ENCODE measurements at places on chromosomes 3 and 15.

DNA sequence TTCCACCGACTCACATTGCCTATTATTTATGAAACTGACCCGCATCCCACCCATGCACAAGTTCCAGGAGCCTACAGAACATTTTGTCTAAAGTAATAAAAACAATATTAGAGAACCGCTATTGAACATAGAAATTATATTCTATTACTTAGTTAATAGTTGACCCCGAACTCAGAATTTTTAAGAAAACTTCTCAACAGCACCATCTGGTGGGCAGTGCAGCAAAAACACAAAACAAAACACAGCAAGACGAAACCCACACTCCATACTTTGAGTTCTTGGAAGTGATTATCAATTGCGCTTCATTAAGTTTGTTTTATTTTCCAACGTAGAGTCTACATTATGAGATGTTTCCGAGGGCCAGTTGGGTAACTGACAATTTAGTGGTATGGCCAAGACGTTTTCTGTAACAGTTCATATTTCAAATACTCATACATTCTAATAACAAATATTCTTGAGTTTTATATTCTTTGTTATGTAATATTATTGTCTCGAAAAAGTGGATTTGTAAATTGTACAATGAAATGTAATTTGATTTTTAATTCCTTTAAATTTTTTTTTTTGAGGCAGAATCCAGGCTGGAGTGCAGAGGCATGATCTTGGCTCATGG is 24.0 kb upstream of the C3orf70 start:
- peak; percentile 85 for DNase-seq

- peak; percentile 4 for DNase-seq
Observed at GRCh38 chr3:111151438-111151837, 79.8 kb downstream of the NECTIN3 start.

DNA sequence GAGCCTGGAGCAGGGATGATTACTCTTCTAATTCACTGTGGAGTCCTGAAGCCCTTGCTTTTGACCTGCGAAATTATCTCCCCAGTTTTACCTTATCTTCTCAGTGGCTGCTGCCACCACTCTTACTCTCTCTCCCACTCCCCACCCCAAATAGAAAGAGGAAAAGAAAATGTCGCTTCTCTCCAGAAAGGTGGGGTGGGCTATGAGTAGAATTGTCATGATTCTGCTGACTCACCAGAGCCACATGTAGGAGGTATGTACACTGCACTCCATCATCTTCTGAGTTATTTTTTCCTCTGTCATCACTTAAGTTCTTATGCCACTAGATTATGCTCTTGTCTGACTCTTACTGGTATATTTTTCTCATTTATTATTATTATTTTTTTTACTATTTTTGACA is 43.9 kb upstream of the TMEM158 start:
- DNase-seq, result no peak

DNA sequence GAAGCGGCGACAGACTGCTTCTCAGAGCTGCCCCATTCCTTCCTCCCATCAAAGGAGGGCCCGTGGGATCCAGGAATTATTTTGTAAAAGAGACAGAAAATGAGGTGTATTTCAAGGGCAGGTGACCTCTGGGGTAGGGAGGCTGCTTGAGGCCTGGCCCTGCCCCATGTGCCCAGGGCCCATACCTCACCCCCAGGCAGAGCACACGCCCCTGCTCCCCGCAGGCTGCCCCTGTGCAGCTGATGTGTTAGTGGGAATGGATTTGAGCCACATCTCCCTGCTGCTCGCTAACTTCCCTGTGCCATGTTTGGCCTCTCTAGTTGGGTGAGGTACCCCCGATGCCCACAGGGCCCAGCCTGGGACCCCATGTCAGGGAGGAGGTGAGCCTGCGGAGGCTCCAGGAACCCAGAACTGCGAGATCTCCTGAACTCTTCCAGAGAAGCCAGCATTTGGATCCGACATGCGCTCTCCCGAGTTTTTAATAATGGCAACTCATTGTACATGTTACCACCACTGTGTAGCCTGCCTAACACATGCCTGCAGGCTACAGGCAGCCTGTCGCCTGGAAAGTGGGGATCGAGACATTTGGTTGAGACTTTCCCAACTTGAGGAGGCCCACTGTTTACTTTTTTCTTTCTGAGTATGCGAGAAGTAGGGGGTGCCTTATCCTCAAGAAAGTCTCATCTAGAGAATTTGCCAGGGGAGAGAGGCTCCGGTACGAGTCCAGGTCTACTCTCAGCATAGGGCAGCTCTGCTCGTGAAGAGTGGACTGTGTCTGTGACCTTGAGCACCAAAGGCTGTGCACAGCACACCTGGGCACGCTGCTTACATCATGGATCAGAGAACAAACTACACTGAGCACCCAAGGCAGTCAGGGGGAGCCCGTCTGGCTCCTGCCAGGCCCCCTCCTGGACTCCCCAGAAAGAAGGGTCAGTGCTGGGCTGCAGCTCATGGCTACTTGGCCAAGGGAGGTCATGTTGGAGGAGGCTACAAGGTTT is 36.1 kb downstream of the PCSK6 start:
- DNase-seq, result no peak

GRCh38 chr3:171776411-171776810 is 33.9 kb downstream of the PLD1 start:
- DNase-seq, result peak; percentile 63

DNA sequence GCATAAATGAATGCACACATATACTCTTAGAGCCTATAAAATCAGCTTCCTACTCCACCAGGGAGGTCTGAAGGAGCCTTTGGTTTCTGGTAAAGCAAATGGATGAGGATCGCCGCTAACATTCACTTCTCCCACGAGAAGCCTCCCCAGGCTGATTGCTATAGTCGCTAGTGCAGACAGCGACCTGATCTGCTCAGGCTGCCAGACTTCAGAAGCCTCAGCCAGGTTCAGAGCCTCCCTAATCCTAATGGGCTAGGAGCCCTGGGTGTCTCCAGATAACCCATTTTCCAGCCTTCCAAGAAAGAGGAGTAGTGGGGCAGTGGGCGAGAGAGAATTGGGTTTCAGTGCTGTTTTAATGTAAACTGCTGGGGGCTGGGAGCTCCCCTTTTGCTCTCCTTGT is 35.4 kb downstream of the TPM1 start:
- DNase-seq, result no peak

GRCh38 chr15:69060744-69061143 is 46.2 kb downstream of the NOX5 start:
- DNase-seq, result no peak

- no peak for DNase-seq
Observed at GRCh38 chr3:105430455-105430854, 63.7 kb downstream of the ALCAM start.

DNA sequence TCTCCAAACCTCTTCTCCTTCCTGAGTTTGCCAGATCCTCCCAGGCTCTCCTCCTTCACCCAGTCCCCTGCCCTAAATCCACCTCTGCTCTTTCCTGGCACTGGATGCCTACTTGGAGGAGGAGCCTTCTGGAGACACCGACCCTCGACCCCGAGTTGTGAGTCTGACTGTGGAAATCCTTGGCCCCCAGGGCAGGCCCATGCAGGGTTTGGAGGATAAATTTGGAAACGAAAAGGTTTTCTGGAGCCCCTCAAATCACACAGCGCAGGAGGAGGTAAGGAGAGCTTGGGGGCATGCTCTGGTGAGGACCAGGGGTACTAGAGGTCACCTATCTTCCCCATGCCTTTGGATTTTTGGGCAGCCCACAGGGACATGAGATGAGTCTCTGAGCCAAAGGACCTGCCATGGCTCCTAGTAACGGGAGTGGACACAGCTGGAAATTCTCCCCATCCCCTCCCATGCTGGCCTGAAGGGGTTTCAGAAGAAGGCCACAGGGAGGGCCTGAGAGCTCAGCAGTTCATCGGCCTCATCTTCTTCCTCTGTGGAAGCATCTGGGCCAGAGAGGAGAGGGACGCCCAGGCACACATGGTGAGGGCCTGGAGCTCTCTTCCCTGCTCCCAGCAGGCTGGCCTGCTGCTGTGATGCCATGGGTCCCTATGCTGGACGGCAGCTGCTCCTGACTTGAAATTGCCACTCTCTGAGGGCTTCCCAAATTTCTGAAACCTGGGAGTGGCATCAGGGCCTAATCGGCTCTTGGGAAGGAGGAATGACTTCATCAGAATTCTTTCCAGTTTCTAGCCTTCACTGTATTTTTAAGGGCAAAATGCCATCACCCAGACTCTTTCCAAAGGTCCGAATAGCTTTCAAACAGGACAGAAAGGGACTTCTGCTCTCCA is 68.6 kb upstream of the ITGA11 start:
- DNase-seq, result no peak

DNA sequence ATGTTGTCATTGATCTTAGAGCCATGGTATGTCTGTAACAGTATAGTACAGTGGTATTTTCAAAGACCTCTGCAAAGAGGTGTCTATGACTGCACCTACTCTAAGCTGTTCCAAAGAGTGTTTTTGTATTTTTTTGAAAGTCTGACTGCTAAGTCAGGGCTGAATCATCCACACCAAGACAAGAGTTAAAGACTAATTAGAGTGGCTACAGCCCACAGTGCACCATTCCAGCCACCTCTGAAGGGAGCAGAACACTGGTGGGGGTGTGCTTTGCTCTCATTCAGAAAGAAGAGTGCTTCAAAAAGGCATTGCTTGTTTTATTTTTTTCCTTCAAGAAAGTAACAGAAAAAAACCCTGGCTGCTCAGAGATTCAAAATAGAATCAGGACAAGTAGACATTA is 301.4 kb downstream of the GABRG3 start:
- DNase-seq, result no peak

DNA sequence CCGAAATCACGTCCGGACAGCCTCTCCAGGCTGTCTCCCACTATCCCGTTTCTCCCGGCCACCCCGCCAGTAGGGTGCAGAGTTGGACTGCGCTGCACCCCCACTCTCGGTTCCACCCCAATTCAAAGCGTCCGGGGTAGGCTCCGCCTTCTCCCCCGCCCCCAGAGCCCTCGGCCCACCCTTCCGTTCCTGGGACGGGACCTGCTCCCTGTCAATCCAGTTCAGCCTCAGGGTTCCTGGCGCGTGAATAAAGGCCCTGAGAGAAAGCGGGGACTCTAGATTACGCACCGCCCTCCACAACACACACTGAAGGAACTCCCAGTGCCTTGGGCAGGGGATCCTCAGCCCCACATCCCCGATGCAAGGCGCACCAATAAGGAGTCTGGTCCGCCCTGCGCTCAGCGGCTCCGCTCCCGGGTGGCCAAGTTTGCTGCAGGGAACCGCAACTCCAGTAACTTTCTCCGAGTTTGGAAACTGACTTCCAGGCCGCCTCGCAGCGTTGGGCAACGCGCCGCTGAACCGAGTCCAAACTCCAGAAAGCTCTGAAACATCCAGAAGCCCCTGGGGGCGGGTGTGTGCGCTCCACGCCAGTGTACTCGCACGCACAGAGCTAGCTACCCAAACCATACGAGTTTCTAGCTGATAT is 1.9 kb downstream of the ADAMTS9 start:
- peak; percentile 97 for DNase-seq

Data from eye (tissue), 1 donor.